ENCODE measurements at places on chromosomes 12 and 14. TPM values are rescaled to one million over a fixed set of nuclear protein-coding genes. Genes with fewer than 3 reads are reported as not detected.

GRCh38 chr14:69274321-69274720 lies 14.4 kb downstream of the GALNT16 start:
- H3K27ac ChIP-seq, result peak overlapping the region; percentile 28
- peaks cover 14% of the 10 kb centered on the region for H3K4me1 ChIP-seq
- no peak for DNase-seq
- no peak overlapping the region for H3K4me3 ChIP-seq
- H3K27me3 ChIP-seq, result no peaks in the 10 kb centered on the region

- DNase-seq, result no peak
- no peaks in the 10 kb centered on the region for H3K36me3 ChIP-seq
- H3K4me1 ChIP-seq, result peaks cover 64% of the 10 kb centered on the region
Observed at GRCh38 chr12:55931317-55931779, 386 bp downstream of the DGKA start.

The IGFBP6 gene
- 31.4 TPM for total RNA-seq

DNA sequence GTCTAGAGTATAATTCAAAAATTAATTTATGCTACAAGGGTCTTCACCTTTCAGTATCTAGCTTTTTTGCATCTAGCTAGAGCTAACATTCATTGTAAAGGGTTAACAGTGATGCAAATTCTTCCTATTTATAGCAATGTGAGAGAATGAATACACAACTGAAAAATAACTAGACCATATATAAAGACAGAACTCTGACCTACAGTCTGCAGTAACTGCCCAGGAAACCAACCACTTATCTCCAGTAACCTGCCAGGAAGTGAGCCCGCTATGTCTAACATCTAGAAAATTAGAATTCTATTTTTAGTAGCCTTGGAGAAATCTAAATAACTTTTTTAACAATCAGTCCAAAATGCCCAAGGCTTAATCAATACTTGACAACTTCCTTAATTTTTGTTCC lies 1021.9 kb downstream of the LRFN5 start:
- no peaks in the 10 kb centered on the region for H3K36me3 ChIP-seq
- H3K27me3 ChIP-seq, result no peaks in the 10 kb centered on the region
- H3K27ac ChIP-seq, result no peak overlapping the region
- no peaks in the 10 kb centered on the region for H3K4me1 ChIP-seq
- DNase-seq, result no peak

DNA sequence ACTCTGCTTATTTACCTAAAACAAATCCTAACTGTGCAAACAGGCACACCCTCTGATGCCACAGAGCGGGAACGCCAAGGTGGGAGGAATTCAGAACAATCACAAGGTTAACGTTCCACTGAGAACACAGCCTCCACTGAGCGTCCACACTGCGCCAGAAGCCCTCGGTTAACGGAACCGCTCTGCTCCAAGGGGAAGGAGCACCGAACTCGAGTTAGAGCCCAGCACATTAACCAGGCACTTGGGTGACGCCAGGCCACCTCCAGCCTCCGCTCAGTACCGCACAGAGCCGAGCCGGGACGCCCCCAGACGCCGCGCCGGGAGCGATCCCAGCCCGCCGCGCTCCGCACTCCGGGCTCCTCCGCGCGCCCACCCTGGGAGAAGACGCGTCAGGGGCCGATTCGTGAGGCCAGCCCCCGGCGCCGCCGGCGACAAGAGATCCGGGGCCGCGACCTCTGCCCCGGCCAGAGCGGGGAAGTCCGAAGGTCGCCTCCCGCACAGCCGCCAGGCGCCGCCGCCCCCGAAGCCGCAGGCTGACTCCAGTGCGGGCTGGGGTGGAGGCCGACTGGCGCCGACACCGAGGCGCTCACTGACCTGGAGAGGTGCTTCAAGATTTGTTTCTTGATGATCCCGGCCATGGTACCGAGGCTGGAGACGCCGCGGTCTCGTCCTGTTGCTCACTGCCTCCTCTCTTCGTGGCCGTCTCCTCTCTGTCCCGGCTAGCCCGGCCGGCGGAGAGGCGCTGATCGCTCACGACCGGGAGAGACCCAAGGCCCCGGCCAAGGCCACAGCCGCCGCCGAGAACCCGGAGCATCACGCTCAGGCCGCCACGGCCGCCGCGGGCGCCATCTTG lies 450 bp downstream of the BLTP3B start:
- H3K27ac ChIP-seq, result peak overlapping the region; percentile 98
- H3K4me1 ChIP-seq, result peaks cover 42% of the 10 kb centered on the region
- no peaks in the 10 kb centered on the region for H3K36me3 ChIP-seq
- peak overlapping the region; percentile 98 for H3K4me3 ChIP-seq

- no peak for DNase-seq
- peaks cover 5% of the 10 kb centered on the region for H3K4me1 ChIP-seq
- H3K4me3 ChIP-seq, result no peak overlapping the region
- no peaks in the 10 kb centered on the region for H3K36me3 ChIP-seq
- no peak overlapping the region for H3K27ac ChIP-seq
Observed at GRCh38 chr12:88308825-88309224, 166.7 kb downstream of the TMTC3 start.

DNA sequence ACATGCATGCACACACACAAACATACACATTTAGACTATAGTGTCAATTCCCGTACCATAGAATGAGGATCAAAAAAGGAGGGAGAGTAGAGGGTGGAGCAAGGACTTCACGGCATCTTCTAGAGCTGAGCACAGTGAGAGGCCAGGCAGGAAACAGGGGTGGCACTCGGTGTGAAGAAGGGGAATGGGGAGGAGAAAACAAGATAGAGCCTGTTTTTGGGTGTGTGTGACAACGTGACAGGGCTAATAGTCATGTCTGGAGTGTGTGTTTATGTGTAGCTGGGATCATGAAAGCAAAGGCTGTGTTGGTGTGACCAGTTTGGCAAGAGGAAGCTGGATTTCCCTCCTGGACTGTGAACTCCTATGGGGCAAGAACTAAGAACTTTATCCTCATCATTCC lies 9.9 kb upstream of the ACVR1B start:
- H3K4me1 ChIP-seq, result peaks cover 10% of the 10 kb centered on the region
- no peaks in the 10 kb centered on the region for H3K27me3 ChIP-seq
- no peaks in the 10 kb centered on the region for H3K36me3 ChIP-seq
- DNase-seq, result no peak
- H3K4me3 ChIP-seq, result no peak overlapping the region

- DNase-seq, result peak; percentile 31
- H3K4me3 ChIP-seq, result peak overlapping the region; percentile 96
- no peaks in the 10 kb centered on the region for H3K27me3 ChIP-seq
- H3K36me3 ChIP-seq, result no peaks in the 10 kb centered on the region
Observed at GRCh38 chr12:104457746-104458693, 1.3 kb downstream of the CHST11 start.

The PTPN21 gene
- 25.0 TPM for total RNA-seq

DNA sequence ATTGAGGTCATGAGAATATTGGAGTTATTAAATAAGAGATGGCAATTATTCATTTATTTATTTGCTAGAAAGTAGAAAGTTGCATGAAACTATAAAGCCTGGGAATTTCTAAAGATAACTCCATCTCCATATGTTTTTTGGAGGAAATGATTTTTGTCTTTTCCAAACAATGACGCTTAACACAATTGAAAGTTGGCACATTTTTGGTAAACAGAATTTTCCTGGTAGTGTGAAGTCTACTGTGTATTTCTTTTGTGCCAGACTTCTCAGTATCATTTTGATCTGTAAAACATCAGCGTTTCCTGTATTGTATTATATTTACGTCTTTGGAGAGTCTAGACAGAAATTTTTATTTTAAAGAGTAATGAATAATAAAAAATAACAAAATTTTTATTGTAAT lies 33.7 kb upstream of the PTPRB start:
- H3K4me3 ChIP-seq, result no peak overlapping the region
- no peak for DNase-seq
- H3K27ac ChIP-seq, result no peak overlapping the region
- no peaks in the 10 kb centered on the region for H3K36me3 ChIP-seq

The EAPP gene
- total RNA-seq, result 16.9 TPM

GRCh38 chr14:99654235-99654985 lies 9.5 kb downstream of the HHIPL1 start:
- no peaks in the 10 kb centered on the region for H3K36me3 ChIP-seq
- no peaks in the 10 kb centered on the region for H3K4me1 ChIP-seq
- no peak overlapping the region for H3K4me3 ChIP-seq
- H3K27ac ChIP-seq, result no peak overlapping the region

DNA sequence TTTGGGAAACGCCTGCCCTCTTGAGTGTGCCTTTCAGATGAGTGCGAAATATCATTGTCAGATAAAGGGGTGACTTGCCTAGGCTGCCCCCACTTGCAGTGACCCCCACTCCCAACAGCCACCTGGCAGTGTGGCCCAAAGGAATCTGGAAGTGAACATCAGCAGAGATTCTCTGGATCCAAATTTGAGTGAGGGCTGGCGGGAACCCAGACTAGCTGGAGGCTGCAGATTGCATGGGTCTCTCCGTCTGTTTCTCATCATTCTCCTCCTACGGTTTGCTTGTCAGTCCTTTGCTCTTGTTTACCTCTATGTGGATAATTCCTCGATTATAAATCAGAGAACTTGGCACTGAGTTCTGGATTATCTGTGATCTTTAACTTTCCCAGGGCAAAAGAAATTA lies 280.8 kb downstream of the ZFP36L1 start:
- peaks cover 28% of the 10 kb centered on the region for H3K4me1 ChIP-seq
- H3K36me3 ChIP-seq, result no peaks in the 10 kb centered on the region
- H3K4me3 ChIP-seq, result no peak overlapping the region
- DNase-seq, result no peak
